ENCODE measurements at places on chromosomes 3 and 15.

DNA sequence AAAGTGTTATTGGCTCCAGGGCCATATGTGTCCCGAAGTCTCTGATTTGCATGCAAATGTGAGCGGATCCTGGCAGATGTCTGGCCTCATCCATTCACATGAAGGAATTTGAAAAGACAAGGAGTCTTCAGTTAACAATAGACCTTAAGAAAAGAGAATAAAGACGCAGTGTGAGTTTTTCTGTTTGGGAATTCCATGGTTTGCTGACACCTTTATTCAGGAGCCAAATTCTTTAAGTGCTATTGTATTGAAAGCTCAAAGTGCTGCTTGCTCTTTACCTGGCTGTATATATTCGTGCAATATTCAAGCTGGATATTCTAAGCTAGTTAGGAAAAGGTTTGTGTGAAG lies 2.2 kb downstream of the LRRN1 start:
- DNase-seq, result no peak

- no peak for DNase-seq
These were observed 69.5 kb upstream of the NEO1 start for GRCh38 chr15:72982714-72983113.

GRCh38 chr3:160665784-160666526 lies 11.0 kb upstream of the ARL14 start:
- no peak for DNase-seq

DNA sequence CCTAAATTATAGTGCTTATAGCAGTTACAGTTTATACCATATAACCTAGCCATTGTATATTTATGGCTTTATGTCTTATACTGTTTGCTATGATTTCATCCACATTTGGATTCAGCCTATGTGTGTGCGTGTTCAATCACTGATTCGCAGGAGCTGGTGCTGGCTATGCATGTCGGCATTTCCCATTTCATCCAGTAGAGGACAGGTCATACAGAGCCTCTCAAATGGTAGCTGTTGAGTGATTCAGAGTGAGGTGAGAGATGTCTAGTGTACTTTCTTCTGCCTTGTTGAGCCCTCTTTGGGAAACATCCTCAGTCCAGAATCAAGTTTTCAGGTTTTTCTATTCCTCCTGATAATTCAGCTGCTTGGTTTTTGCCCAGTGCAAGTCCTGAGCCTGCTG lies 76.1 kb downstream of the FRMD4B start:
- no peak for DNase-seq

- no peak for DNase-seq
These were observed 263.2 kb downstream of the XXYLT1 start for GRCh38 chr3:195007766-195008165.

GRCh38 chr3:147699175-147699838 lies 290.1 kb downstream of the ZIC1 start:
- DNase-seq, result no peak

- DNase-seq, result no peak
These were observed 21.6 kb downstream of the ESYT3 start for GRCh38 chr3:138455801-138456716.

- no peak for DNase-seq
These were observed 20.3 kb downstream of the NMNAT3 start for GRCh38 chr3:139657434-139657833.

- no peak for DNase-seq
These were observed 432.3 kb upstream of the ARRDC4 start for GRCh38 chr15:97528238-97528637.

GRCh38 chr3:10074666-10075065 lies 33.4 kb downstream of the FANCD2OS start:
- no peak for DNase-seq

- no peak for DNase-seq
These were observed 615.0 kb upstream of the NECTIN3 start for GRCh38 chr3:110456438-110457138.

DNA sequence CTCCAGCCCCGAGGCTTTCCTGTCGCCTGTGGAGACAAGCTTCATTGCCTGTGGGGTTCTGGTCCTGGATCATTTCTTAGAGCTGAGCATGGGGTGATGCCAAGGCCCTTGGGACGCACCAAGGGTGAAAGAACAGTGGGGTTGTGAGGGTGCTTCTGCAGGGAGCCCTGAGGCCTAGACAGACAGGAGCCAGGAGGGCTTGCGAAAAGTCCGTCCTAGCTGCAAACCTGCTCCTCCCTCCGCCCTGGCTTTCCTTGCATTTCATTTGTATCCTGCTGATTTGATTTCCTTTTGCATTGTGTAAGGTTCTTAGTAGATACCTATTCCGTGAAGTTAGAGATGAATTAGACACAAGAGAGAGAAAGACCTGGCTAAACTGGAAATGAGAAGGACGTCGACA lies 286.9 kb upstream of the C2CD4B start:
- no peak for DNase-seq

GRCh38 chr15:29456255-29456654 lies 186.6 kb upstream of the NSMCE3 start:
- no peak for DNase-seq

- DNase-seq, result no peak
These were observed 35.6 kb upstream of the RHCG start for GRCh38 chr15:89531796-89532537.

- no peak for DNase-seq
These were observed 7.1 kb downstream of the BLOC1S6 start for GRCh38 chr15:45594319-45594718.

GRCh38 chr3:153138276-153139210 lies 23.5 kb upstream of the RAP2B start:
- no peak for DNase-seq

- no peak for DNase-seq
These were observed 364.1 kb downstream of the MFSD1 start for GRCh38 chr3:159165961-159166360.

DNA sequence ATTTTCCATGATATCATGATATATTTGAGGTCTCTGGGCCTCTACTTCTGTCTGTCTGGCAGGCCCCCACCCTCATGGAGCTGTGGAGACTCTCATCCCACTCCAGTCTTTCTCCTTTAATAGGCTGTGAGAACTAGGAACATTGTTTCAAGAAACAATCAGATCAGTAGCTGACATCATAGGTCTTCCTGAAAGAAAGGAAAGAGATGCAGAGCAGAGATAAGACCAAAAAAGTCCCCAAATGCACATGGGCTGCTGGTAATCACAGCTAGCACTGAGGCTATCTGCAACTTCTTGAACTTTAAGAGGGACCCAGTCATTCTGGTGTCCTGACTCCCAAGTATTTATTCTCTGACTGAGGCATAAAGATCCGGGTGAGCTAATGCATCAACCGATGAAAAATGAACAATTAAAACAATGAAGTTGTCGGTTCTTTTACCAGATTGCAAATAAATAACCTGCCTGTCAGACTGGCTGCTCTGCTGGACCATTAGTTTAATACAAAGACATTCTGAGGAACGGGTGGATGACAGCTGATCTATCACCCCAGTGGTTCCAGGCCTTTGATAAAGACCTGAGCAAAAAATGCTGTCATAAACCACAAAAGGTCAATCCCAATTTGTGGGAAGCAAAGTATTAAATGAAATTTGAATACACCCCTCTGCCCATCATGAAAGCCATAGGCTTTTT lies 780.8 kb upstream of the GOLIM4 start:
- no peak for DNase-seq

DNA sequence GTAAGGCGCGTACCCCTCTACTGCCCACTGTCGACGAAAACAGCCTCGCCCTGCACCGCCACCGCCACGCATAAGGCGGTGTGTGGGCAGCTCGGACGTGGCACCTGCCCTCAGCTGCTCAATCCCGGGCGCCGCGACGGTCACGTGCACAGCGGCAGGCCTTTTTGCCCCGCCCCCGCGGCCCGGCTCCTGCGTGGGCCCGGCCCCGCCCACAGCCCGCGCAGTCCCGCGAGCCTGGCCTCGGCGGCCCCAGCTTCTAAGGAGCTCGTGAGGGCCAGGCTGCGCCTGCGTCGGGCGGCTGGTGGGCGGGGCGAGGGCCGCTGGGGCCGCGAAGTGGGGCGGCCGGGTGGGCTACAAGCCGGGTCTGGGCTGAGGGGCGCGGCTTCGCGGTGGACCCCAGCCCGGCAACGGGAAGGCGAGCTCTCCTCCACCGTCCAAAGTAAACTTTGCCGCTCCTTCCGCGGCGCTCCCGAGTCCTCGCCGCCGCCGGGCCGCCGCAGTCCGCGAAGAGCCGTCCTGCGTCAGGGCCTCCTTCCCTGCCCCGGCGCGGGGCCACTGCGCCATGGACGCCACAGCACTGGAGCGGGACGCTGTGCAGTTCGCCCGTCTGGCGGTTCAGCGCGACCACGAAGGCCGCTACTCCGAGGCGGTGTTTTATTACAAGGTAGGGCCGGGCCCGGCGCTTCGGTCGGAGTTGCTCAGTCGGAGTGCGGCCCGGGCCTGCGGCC lies at the start of gene CAPN7:
Gene CAPN7 (plus strand): TSS at position 313 of the 728 bp plus-strand sequence. CDS start 250 bp downstream, at position 563.
- DNase-seq, result peak; percentile 71

DNA sequence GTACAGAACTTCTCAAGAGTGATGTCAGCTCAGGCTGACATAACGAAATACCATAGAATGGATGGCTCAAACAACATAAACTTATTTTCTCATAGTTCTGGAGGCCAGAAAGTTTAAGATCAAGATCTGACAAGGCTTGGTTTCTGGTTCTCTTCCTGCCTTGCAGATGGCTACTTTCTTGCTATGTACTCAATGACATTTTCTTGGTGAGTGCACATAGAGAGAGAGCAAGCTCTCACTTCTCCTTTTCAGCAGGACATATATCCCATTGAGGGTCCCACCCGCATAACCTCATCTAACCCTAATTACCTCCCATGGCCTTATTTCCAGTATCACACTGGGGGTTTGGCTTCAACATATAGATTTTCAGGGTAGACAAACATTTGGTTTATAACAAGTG lies 1072.1 kb downstream of the PLOD2 start:
- DNase-seq, result no peak

DNA sequence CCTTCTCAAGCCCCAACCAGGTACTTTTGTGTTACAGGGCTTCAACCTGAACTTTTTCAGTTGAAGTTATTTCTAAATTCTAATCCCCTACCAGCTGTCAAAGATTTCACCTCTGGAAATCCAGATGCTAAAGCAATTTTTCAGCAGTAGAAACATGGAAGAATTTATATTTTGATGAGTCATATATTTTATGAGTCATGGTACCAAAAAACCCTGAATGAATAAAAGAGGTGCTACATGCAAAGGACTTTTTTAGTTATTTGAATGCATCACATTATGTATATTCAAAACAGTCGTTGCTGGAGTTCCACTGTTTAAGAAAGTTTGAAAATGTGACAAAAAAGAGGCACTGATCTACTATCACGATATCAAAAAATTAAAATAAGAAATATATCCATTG lies 96.0 kb upstream of the ZNF385D start:
- DNase-seq, result no peak

DNA sequence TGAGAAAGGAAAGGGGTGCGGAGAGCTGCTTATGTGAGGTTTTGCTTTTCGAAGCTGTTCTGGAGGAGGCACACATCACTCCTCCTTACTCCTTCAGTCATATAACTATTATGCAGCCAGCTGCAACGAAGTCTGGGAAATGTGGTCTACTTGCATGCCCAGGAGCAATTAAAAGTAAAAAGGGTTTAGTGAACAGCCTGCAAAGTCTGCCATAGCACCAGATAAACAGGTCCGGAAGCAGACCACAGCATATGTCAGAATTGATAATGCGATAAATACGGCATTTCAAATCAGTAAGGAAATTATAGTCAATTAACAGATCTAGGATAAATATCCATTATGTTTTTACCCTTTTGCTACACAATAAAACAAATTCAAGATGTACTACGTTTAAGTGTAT lies 99.5 kb downstream of the POLR2M start:
- no peak for DNase-seq

DNA sequence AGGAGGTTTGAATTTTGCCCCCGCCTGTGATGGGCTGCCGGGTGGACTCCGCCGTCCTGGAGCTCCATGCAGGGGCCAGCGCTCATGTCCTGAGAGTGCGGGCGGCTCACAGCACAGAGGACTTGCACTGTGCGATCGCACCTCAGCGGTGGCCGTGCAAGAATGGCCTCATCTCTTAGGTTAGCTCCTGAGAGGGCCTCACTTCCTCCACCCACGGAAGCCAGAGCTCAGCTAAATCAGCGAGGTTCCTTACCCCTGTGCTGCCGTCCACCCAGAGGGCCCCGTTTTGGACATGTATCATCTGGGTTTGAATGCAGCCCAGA lies 72.0 kb upstream of the PCSK6 start:
- no peak for DNase-seq

DNA sequence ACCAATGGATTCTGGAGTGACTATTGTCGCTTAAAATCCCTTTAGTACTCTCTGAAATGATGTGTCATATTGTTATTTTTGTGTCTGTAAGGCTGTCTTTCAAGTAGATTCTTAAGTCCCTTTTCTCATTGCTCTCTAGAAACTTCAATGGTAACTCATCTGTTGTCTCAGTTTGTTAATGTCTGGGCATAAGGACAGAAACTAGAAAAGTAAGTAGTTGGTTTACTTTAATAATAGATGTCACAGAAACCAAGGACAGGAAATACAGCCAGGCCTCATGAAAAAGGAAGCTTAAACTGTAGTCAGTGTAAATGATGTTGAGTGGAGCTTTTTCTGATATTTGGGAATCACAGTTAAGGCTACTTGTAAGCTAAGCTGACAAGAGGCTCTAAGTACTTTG lies 730.2 kb upstream of the DPPA4 start:
- no peak for DNase-seq

- no peak for DNase-seq
These were observed 722 bp downstream of the CACNA1D start for GRCh38 chr3:53495146-53495519.

Data from activated CD8-positive, alpha-beta memory T cell treated with anti-CD3 and anti-CD28 coated beads for 1 hour (primary cell).